ENCODE measurements at places on chromosomes 5 and 9. TPM values are rescaled to one million over a fixed set of nuclear protein-coding genes. Genes with fewer than 3 reads are reported as not detected.

DNA sequence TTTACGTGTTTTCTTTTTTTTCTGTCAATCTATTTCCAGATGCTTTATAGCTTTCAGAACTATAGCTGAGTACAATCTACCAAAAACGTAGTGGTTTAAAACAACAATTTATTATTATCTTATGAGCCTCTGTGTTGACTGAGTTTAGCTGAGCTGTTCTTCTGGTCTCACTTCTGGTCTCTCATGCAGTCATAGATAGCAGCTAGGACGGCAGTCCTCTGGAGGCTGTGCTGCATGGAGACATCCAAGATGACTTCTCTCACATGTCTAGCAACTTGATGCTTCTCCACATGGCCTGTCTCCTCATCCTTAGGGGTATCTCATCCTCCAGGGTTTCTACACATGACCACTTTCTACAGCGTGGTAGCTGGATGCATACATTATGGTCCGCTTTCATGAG is 22.0 kb upstream of the RAD23B start:
- no peaks in the 10 kb centered on the region for H3K4me1 ChIP-seq
- H3K4me3 ChIP-seq: no peak overlapping the region
- DNase-seq: no peak

DNA sequence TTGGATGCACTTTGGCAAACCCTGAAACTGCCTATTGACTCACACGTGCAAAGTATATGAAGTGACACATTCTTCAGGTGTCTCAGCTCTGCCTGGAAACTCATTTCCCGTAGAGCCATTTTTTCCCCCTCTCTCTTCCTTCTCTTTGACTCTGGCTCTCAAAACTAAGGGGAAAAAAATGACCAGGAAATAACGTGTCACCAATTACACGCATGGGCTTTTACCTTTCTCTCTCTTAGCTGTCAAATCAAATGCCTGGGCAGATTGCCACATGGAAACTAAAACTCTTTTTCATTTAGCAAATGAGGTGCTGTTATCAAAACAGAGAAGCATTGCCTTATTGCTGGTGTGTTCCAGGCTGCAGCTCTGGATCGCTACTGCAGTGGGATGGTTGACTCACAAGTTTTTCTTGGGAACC is 18.3 kb upstream of the IFNK start:
- no peak overlapping the region for H3K4me3 ChIP-seq
- peaks cover 5% of the 10 kb centered on the region for H3K27me3 ChIP-seq
- no peak for DNase-seq
- no peak overlapping the region for H3K27ac ChIP-seq

Gene MEGF10
- total RNA-seq: not detected

DNA sequence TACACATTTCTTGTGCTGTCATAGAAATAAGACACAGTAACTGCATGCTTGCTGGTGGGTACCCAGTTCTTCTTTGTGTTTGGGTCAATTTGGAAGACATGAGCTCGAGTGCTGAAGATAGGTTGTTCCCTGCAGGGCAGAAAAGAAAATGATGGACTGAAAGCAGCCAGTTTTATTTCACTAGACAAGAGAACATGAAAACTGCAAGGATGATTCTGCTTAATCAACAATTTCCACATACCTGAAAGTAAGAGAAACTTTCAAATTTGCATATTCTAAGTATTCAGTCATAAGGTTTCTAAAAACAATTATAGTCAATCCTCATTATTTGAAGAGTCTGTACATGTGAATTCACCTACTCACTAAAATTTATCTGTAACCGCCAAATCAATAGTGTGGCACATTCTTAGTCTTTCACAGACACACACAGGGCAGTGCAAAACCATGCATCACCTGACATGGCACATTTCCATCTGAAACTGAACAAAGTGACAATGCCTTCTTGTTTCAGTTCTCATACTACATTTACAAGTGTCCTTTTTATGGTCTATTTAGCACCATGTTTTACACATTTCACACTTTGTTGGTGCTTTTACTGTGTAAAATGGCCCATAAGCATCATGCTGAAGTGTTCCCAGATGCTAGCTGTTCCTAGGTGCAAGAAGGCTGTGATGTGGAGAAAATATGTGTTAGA is 56.9 kb downstream of the HOMER1 start:
- no peaks in the 10 kb centered on the region for H3K4me1 ChIP-seq
- H3K27me3 ChIP-seq: peaks cover 2% of the 10 kb centered on the region
- peaks cover 2% of the 10 kb centered on the region for H3K36me3 ChIP-seq
- no peak overlapping the region for H3K4me3 ChIP-seq

Gene FLT4
- total RNA-seq: 0.86 TPM

Gene IFNA2
- total RNA-seq: not detected

DNA sequence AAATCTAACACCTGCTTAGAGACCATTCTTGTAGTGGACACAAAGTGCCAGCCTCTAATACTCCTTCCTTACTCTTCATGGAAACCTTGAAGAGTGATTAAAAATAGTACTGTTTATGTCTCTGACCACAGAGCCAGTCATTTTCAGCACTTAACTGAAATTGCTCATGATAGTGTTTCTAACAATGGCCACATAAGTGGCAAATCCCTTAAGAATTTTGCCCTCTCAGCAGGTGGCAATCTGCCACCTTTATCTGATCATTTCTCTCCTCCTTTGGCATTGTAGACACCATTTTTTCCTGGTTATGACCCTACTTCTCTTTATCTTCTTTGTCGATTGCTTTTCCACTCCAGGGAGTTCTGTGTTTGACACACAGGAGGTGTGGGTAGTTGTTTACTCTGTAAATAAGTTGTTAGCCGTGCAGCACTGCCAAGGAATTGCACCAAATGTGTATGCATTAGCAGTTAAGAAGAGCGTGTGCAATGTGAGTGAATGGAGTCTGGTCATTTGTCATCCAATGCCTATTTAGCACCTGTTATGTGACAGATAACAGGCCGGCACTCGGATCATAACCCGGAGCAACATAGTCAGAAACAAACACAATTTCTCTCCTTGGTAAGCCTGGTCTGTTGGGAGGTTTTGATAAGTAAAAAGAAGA is 36.8 kb upstream of the STARD4 start:
- no peak overlapping the region for H3K4me3 ChIP-seq
- peaks cover under 1% of the 10 kb centered on the region for H3K36me3 ChIP-seq
- H3K27ac ChIP-seq: no peak overlapping the region
- H3K4me1 ChIP-seq: peaks cover 49% of the 10 kb centered on the region
- DNase-seq: no peak
- peaks cover 8% of the 10 kb centered on the region for H3K27me3 ChIP-seq

DNA sequence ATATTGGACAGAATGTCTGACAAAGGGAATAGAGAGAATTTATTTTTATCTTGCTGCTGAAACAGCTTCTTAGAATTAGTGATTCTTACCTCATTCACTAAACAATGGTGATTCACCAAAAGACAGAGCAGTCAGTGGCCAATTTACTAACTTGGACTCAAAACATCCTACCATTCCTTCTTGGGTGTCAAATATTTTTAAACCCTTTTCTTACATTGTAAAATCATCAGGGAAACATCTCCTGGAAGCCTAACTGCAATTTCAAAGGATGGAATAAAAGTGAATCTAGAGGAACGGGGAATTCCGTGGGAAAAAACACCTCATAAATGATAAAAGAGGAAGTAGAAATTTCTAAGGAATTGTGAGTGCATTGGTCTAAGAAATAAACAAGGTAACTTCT is 97.7 kb downstream of the LHFPL2 start:
- H3K27me3 ChIP-seq: peaks cover 4% of the 10 kb centered on the region
- no peaks in the 10 kb centered on the region for H3K36me3 ChIP-seq
- peaks cover 5% of the 10 kb centered on the region for H3K4me1 ChIP-seq
- no peak overlapping the region for H3K4me3 ChIP-seq

GRCh38 chr5:58197875-58198274 is 262.0 kb downstream of the PLK2 start:
- no peaks in the 10 kb centered on the region for H3K36me3 ChIP-seq
- H3K4me1 ChIP-seq: no peaks in the 10 kb centered on the region
- no peaks in the 10 kb centered on the region for H3K27me3 ChIP-seq
- no peak overlapping the region for H3K27ac ChIP-seq
- H3K4me3 ChIP-seq: no peak overlapping the region

- no peaks in the 10 kb centered on the region for H3K36me3 ChIP-seq
- H3K4me1 ChIP-seq: no peaks in the 10 kb centered on the region
- peaks cover 2% of the 10 kb centered on the region for H3K27me3 ChIP-seq
- no peak overlapping the region for H3K4me3 ChIP-seq
- no peak for DNase-seq
Observed at GRCh38 chr9:125988479-125989050, 241.4 kb downstream of the PBX3 start.

- no peaks in the 10 kb centered on the region for H3K36me3 ChIP-seq
- H3K27ac ChIP-seq: no peak within 1 kb of the TSS
- no peaks in the 10 kb centered on the region for H3K4me1 ChIP-seq
Observed at GRCh38 chr5:31193591-31194467, at the start of gene CDH6. Gene CDH6 (plus strand): TSS chr5:31193686. CDS start chr5:31267474, 73,788 bp downstream.
